A549 treated with CpdA at 1 μM for 4 hours (cell line): ENCODE measurements at places on chromosomes 13 and 19. TPM values are rescaled to one million over a fixed set of nuclear protein-coding genes. Genes with fewer than 3 reads are reported as not detected.

Gene CEACAM7
- 0.02 TPM in 1 of 5 replicates, not detected in the others for total RNA-seq

Gene NDFIP2
- 18.3 to 20.6 TPM (median 19.8 TPM) in 5 replicates for total RNA-seq

Gene SPACA4
- total RNA-seq: 0.07 TPM in 1 of 5 replicates, not detected in the others

Gene ATP1A3
- total RNA-seq: 3.5 to 5.1 TPM (median 4.9 TPM) in 5 replicates

Gene LILRA2
- total RNA-seq: not detected in 5 replicates

Gene ANKRD24
- total RNA-seq: 0.12 to 0.28 TPM (median 0.21 TPM) in 5 replicates

Gene MAN2B1
- 16.4 to 20.7 TPM (median 17.5 TPM) in 5 replicates for total RNA-seq

Gene ELSPBP1
- not detected in 5 replicates for total RNA-seq

Gene POSTN
- 0.02 to 0.14 TPM (median 0.05 TPM) in 3 of 5 replicates, not detected in the others for total RNA-seq

Gene KIRREL2
- 0.47 to 0.65 TPM (median 0.51 TPM) in 5 replicates for total RNA-seq

Gene ZNF606
- 1.5 to 3.0 TPM (median 2.6 TPM) in 5 replicates for total RNA-seq
